ENCODE measurements at places on chromosomes 16 and 17.

- DNase-seq, result no peak
Observed at GRCh38 chr17:882827-883585, 96.6 kb downstream of the NXN start.

DNA sequence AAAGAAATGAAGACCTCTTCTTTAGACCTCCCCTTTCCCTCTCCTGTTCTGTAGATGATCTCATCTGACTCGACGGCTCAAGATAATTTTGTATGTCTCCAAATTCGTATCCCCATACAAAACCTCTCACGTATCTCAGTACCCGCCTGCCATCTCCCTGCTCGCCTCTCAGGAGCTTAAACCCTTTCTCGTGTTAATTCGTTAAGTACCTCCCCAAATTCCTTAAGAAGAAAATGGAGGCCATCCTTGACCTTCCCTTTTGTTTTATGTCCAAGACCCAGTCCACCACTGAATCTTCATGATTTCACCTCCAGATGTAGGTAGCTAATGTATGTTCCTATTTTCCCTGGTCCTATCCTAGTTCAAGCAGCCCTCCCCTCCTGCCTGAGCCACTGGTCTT, 41.6 kb downstream of the OR3A1 start:
- no peak for DNase-seq

GRCh38 chr16:106623-107324, 28.7 kb downstream of the MPG start:
- DNase-seq, result peak; percentile 58

DNA sequence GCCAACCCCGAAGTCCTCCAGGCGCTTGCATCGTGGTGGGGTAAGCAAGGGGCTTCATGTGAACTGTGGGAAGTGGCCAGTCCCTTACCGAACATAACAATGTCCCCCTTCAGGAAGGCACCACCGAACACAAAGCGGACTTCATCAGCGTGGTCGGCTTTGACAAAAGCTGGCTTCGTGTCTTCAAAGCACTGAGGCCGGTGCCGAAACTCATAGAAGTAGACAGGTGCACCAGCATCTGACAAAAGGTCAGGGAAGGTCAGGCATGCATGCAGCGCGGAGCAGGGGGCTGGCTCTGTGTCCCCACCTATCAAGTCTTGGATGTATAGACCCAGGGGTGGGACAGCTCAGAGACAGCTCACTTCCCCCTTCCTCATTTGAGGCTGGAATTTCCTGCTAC, 16.6 kb upstream of the CES1 start:
- DNase-seq, result no peak

GRCh38 chr17:32910769-32911168, 17.2 kb upstream of the TMEM98 start:
- DNase-seq, result no peak

DNA sequence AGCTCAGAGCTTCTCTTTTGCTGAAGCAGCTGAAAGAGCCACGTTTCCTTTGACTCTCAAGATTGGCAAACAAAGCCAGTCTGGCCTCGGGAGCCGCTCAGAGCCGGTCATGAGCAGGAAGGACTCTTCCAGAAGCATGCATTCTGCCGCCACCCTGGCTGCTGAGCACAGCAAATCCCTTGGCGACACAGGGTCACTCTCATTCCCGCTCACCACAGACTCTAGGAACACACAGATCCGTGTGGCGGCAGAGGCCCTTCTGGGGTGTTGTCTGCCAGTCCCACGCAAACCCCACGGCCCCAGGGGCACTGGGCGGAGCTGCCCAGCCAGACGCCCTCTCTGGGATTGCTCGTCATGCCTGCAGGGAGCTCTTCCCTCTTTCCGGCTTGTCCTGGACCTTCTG, 157.0 kb downstream of the C16orf95 start:
- no peak for DNase-seq

DNA sequence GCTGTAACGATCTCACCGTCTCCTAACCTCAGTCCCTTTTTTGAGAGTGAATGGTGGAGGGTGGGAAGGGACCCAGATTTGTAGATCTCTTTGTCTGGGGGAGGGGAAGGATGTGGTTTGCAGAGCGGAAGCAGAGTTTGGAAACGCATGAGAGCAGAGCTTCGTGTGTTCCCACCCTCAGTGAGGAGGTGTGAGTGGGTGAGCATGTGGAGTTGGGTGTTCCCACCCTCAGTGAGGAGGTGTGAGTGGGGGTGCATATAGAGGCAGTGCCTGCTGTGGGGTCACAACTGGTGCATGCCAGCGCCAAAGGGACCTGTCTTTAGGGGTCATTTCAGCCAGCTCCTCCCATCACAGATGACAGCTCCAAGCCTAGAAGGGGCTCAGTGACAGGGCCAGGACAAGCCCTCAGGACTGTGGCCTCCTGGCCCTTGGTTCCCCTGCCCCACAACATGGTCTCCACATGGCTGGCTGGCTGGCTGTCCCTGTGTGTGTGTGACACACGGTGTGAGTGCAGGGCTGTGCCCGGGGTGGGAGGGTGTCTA, 1.8 kb upstream of the CISD3 start:
- DNase-seq, result no peak

DNA sequence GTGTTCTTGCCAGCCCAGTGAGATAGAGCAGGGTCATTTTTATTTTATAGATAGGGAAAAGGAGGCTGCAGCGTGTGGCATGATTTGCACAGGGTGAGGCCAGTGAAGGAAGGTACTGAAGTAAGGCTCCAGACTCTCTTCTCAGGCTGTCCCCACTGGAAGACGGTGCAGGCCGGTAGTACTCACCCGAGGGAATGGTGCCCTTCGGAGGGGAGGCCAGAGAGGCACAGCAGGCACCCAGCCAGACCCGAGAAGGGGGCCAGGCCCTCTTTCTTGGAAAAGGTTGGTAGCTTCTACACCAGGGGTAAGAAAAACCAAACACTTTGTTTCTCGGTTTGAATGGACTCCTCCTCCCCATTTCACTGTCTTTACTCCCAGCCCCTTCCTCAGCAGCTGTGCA, 288 bp downstream of the ANKRD40CL start:
- no peak for DNase-seq

GRCh38 chr17:43871946-43872690, 25.1 kb downstream of the CD300LG start:
- DNase-seq, result no peak

DNA sequence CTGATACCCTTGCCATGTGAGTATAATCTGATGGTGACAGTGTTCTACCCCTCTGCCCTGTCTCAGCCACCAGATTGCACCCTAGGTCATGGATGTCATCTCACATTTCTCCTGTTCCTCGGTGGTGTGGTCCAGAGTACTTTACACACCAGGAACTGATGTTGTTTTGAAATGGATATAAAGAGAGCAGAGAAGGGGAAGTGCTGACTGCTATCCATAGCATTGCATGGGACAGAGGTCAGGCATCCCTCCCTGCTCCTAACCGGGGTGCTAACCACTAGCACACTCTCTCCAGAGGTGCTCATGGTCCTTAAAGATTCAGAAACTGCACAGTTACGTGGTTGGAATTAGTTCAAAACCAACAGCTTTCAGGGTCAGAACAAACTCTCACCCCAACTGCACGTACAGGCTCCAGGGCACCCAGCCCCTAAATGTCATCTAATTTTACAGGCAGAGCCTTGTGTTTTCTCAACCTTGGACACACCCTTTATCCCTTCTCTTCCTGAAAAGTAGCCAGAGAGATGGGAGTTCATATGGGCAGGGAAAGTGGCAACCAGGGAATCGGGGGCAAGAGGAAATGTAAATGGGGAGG, 16.3 kb downstream of the TTLL6 start:
- DNase-seq, result no peak

GRCh38 chr17:29060475-29060874, 17.5 kb downstream of the PIPOX start:
- no peak for DNase-seq

- DNase-seq, result no peak
Observed at GRCh38 chr17:7763919-7764318, 46.4 kb downstream of the DNAH2 start.

DNA sequence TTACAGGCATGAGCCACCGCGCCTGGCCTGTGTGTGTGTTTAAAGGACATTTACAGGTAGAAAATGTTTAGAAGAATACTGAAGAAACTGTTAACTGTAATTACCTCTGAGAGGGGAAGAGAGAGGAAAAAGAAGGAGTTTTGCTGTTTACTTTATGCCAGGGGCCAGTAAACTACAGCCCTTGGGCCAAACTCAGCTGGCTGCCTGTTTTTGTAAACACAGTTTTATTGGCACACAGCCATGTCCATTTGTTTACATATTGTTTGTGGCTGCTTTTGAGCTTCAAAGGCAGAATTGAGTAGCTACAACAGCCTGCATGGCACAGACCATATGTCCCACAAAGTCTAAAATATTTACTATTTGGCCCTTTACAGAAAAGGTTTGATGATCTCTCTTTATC, 76.4 kb downstream of the GPR139 start:
- no peak for DNase-seq

- no peak for DNase-seq
Observed at GRCh38 chr17:56679115-56679776, 85.7 kb downstream of the NOG start.

GRCh38 chr17:80030730-80031410, 4.8 kb downstream of the TBC1D16 start:
- DNase-seq, result no peak

GRCh38 chr16:60091529-60091928, 1357.4 kb upstream of the GOT2 start:
- DNase-seq, result no peak

GRCh38 chr17:83178533-83179304, 99.3 kb downstream of the METRNL start:
- DNase-seq, result no peak

DNA sequence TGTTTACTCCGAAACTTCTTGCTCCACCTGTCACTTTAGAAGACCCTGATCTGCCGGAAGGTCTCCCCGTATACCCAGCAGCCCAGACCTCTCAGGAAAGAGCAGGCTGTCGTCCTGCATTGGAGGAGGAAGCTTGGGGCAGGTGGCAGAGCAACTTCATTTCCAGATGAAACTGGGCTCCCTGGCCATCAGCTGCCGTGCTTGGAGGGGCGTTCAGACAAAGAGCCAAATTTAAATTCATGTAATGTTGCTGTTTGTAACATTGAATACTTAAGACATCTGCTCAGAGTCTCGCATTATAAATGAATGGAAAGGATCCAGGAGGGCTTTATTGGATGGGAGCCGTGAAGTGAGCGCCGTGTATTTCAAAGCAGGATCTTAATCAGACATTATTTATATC, 628.5 kb downstream of the MAF start:
- DNase-seq, result no peak

- DNase-seq, result no peak
Observed at GRCh38 chr16:67667453-67667816, 821 bp downstream of the C16orf86 start.

DNA sequence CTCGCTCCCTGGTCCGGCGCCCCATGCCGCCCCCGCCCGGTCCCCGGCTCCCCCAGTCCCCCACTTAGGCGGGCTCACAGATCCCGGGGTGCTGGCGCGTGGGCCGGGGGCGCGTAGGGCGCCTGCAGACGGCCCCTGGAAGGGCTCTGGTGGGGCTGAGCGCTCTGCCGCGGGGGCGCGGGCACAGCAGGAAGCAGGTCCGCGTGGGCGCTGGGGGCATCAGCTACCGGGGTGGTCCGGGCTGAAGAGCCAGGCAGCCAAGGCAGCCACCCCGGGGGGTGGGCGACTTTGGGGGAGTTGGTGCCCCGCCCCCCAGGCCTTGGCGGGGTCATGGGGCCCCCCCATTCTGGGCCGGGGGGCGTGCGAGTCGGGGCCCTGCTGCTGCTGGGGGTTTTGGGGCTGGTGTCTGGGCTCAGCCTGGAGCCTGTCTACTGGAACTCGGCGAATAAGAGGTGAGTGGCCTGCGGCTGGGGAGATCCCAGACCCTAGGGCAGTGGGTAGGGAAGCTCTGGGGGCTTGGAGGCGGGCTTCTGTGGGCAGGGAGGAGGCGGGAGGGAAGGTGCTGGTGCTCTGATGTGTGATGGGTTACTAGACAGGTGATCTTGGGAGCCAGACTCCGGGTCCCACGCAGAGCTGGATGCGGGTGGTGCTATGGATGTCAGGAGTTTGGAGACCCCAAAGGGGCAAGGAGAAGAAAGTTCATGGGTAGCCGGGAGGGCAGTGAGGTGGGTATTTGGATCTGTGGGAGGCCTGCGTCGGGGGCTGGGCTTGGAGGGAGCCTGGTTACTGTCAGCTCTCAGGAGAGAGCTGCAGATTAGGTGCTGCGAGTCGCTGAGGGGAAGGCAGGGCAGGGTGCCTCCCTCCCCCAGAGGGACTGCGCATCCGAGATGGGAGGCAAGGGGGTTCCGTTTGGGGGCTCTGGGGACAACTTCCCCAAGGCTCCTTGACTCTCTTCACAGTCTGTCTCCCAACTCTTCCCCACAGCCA, 560 bp downstream of the EFNB3 start:
- DNase-seq, result no peak

GRCh38 chr16:4982056-4982867, 24.1 kb downstream of the SEC14L5 start:
- DNase-seq, result no peak

DNA sequence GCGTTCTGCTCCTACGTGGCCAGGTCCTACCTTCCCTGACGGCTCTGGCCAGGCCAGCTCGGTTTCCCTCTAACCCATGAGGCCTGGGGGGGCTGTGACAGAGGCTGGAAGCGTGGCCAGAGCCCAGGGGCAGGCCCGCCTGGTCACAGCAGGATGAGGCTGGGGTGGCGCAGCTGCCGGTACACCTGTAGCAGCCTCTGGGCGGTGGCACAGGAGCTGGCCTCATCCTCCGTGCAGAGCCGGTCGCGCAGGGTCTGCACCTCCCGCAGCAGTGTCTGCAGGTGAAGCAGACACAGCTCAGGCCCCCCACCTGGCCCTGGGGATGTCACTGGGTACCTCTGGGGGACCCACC, 11.5 kb downstream of the FAAP100 start:
- no peak for DNase-seq

DNA sequence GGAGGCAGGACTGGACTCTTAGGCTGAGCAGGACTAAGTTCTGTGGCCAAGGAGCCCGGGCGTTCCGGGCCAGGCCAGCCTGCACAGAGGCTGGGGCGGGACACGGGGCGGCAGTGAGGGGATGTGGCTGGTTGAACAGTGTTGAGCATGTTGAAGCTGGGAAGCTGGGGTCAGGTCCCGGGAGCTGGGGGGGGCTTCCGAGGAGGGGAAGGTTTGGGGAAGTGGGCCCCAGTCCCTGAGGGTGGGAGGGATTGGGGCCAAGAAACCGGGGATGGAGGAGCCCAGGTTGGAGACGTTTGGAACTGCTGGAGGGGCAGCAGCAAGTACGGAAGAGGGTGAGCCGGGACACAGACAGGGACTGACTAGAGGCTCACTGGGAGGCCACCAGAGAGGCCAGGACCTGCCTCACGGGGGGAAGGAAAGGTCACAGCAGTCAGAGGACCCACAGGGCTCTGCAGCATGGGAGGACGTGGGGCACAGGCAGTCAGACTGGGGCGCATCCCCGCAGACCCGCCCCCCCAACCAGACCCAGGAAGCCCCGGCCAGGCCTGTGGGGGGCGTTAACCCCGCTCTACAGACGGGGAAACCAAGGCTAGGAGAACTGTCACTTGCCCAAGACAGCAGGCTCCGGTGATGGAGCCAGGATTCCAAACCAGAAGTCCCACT, 9.5 kb downstream of the TAX1BP3 start:
- no peak for DNase-seq

DNA sequence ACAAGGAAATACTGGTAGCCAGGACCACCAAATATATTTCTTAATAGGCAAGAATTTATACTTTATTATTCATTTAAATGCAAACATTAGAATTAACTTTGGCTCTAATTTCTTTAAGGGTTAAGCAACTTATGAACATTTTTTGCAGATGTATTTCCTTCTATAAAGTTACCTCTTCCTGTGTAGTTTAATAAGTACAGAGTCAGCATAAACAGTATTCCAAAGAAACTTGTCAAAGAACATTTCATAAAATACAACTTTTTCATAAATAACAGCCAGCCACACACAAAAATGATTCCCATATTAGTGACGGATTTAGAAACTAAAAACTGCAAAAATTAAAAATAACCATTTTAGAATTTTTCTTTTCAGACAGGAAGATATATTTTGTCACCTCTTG, 723.2 kb downstream of the KCNJ2 start:
- no peak for DNase-seq

GRCh38 chr16:7124701-7125100, 207.9 kb upstream of the RBFOX1 start:
- DNase-seq, result no peak

Measured in iPS DF 6.9 (cell line).